ENCODE measurements at places on chromosomes 16 and 17.

DNA sequence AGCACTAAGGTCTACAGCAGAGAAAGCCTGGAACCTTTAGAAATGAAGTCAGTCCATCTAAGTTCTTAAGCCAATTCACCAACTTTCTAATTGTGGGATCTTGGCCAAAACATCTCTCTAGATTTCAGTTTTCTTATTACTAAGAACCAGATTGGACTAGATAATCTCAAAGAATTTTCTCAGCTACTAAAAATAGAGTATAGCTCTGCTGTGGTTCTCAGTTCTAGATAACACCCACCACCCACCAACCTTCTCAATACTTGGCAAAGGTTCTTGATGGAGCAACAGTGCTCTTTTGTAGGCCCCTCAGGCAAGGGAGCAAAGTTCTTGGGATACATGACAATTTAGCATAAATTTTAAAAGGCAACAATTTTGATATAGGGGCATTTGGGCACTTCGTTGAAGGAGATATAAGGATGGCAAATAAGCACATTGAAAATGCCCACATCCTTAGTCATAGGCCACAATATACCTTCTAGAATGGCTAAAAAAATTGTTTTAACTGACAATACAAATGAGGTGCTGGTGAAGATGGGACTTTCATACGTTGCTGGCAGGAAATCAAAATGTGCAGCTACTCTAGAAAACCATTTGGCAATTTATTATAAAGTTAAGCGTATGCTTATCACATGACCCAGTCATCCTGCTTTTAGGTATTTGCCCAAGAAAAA, 74.4 kb upstream of the TMEM132E start:
- no peak for DNase-seq

GRCh38 chr16:72921620-72922019, 126.3 kb downstream of the ZFHX3 start:
- DNase-seq, result no peak

DNA sequence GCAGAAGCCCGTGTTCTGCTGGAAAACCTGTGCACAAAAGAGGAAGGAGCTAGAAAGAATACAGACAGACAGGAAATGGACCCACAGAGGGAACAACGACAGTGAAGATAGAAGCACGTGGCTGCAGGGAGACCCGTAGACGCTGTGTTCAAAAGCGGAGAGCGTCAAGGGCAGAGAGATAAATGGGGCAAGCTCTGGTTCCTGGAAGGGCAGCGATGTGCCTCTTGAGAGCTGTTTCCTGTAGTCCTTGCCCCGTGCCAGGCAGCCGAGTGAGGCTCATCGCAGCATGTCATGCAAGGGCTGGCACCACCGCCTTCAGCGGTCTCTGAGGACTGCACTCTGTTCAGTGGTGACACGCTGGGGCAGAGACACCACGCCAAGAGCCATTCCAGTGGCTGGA, 43.6 kb upstream of the CACNG5 start:
- no peak for DNase-seq

DNA sequence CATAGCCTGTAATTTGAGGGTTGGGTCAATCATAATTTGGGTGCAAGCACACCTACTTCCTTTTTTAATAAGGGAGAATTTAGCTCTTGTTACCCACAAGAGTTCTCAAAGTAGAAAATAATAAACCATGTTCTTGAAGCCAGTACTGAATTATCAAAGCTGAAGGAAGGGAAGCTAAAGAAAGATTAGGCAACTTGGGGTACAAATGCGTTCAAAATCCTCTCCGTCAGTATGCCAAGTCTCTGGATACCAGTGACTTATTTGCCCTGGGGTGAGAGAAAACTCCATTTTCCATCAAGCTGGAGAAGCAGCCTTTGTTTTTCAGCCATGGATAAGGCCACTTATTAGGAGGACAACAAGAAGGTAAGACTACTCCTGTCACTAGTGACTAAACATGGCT, 23.5 kb upstream of the DHRS13 start:
- no peak for DNase-seq

GRCh38 chr17:538181-538973, 176.3 kb downstream of the VPS53 start:
- no peak for DNase-seq

- DNase-seq, result no peak
Measured at GRCh38 chr17:82976982-82977488, 102.4 kb upstream of the METRNL start.

GRCh38 chr16:82265809-82266208, 95.8 kb upstream of the MPHOSPH6 start:
- no peak for DNase-seq
